Cerebellar nuclear complex (tissue), 1 donor: ENCODE measurements at places on chromosomes 1 and 21.
A peak's percentile ranks its signal among the peaks of the same experiment; 100 is the strongest.

DNA sequence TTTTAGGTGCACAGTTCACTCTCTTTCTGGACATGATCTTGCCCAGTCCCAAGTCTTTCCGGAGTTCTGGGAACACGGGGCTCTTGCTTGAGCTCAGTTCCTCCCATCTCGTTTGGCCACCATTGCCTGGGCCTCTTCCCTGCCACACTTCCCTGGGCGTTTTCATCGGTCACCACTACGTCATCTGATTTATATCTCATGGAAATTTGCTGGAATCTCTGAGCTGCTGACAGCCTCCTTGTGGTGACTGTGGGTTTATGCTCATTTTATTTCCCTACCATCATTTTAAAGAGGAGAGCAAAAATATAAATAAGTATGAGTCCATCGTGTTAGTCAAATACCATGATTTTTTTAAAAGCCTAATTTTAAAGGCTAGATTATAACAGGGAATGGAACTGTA is 449.1 kb upstream of the KAZN start:
- no peak for DNase-seq

GRCh38 chr1:81252471-81253151 is 548.1 kb upstream of the ADGRL2 start:
- no peak for DNase-seq

DNA sequence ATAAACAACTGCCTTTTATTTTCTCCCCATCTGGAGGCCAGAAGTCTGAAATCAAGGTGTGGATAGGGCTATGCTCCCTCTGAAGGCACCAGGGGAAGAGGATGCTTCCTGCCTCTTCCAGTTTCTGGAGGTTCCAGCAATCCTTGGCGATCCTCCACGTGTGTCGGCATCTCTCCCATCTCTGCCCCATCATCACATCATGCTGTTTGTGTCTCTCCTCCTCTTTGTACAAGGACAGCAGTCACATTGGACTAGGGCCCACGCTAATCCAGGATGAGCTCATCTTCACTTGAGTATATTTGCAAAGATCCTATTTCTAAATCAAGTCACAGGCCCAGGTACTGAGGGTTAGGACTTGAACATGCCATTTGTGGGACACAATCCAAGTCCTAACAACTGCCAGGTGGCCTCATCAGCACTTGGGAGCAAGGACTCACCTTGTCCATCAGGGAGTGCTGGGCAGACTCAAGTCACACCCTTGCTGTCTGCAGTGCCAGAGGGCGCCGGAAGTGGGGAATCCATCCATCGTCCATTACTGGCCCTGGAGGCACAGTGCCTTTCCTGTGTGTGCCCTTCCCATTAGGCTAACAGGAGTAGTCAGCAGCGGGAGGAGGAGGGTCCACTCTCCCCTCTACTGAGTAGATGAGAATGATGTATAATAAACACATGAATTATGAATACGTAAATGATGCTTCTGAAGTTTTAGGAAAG is 185.4 kb upstream of the AJAP1 start:
- no peak for DNase-seq

GRCh38 chr1:60564916-60565750 is 491.6 kb upstream of the C1orf87 start:
- DNase-seq, result no peak

DNA sequence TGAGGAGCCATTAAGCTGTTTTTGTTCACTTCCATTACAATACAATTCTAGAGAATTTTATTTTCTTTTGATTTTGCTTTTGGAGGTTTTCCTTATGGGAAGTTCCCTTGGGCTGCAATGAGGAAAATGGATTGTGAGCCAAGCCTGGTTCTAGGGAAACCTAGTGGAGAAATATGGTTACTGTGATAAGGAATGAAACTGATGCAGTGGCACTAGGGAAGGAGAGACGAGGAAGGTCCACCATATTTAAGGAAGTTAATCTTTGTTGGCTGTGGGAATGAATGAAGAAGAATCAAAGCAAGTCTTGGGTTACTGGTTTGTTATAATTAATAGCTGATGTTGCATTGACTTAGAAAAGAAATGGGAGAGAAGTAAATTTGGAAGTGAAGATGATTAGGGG is 28.4 kb downstream of the CHML start:
- DNase-seq, result no peak

DNA sequence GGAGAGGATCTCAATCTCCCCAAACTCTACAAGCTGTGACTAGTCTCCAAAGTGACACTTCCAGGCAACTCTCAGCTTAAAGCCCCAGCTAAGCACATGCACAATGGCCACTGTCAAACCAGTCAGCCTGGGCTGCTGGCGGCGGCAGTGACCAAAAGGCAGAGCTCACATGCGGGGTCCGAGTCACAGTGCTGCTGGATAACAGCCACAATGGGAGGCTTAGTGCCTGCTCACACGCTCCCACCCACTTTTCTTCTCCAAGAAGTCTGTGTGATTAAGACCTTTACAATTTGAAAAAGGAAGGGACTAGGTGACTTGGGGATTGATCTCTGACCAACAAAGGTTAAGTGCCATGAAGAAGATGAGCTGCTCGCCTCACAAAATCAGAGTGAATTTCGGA is 16.8 kb downstream of the RIPK4 start:
- no peak for DNase-seq

GRCh38 chr1:156012051-156012817 is 8.5 kb downstream of the SSR2 start:
- no peak for DNase-seq

- DNase-seq, result no peak
Observed at GRCh38 chr1:211148366-211148765, 14.4 kb upstream of the KCNH1 start.

- no peak for DNase-seq
Observed at GRCh38 chr1:167564612-167565270, 11.2 kb upstream of the CREG1 start.

DNA sequence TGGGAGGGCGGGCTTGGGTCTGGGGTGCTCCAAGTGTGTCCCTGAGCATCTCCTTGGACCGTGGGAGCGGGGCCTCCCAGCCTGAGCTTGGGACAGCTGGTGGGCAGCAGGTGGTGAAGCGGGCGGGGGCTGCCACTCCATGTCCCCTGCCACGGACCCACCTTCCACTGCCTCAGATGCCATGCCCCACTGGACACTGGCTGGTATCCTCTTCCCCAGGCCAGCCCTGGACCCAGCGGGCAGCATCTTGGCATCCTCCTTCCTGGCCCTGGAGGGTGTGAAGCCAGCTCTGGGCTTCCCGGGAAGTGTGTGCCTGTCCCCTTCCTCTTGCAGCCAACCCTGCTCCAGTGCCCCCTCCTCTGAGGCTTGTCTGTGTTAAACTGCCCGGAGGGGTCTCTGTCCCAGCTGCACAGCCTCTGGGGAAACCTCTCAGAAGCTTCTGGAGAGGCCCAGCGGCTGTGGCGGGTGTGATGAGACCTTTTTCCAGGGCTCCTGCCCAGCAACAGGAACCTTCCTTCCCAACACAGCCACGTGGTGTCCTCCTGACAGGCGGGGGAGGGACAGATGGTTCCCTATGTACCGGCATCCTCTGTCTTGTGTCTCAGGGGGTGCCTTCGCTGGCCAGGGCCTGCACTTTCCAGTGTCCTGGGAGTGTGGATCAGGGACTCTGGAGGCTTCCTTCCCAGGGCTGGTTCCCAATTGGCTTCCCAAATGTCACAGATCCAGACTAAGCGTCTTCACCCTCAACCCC is 81.6 kb upstream of the DISP3 start:
- DNase-seq, result peak; percentile 11

DNA sequence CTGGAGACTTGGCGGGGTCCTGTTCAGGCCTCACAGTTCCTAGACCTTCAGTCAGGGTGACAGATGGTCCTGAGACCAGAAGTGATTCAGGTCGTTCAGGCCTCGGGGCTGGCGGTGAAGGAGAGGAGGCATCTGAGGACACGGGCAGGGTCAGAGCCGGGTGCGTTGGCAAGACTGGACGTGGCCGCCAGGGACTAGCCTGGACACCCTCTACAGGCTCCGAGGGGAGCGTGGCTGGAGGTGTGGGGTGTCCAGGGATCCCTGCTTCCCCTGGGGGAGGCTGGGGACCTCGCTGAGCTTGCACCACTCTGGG is 64.0 kb upstream of the TARDBP start:
- no peak for DNase-seq

- no peak for DNase-seq
Observed at GRCh38 chr1:145846201-145846612, 777 bp downstream of the NUDT17 start.

- DNase-seq, result no peak
Observed at GRCh38 chr21:22649246-22649645, 1651.0 kb downstream of the NCAM2 start.

DNA sequence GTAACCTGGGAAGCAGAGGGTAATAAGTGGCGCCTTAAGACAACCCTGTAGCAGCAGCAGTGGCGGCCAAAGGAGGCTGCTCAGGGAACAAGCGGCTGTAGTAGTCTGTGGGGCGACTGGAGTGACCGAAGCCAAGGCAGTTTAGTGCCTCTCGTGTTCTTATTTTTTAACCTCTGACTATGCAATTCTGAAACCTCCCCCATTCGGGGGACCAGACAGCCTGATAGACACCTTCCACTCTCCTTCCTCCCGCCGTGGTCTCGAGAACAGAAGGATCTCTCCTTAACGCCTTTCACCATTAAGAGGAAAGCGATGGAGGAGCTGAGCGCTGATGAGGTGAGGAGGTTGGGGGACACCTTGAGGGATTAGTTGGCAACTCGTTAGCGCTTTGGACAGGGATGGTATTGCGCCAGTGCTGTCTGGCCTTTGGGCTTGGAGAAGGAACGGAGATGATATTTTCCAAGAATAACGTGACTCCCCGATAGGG is 644 bp downstream of the UBE4B start:
- DNase-seq, result no peak

GRCh38 chr1:22613951-22614350 is 22.5 kb upstream of the C1QA start:
- no peak for DNase-seq

DNA sequence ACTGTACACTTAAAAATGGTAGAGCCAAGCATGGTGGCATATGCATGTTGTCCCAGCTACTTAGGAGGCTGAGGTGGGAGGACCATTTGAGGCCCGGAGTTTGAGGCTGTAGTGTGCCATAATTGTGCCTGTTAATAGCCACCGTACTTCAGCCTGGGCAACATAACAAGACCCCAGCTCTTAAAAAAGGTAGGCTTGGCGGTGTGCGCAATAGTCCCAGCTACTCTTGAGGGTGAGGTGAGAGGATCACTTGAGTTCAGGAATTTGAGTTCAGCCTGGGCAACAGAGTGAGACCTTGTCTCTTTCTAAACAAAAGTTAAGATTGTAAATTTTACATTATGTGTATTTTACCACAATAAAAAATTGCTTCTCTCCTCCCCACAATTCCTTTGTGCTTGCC is 19.7 kb downstream of the FNBP1L start:
- no peak for DNase-seq

- DNase-seq, result no peak
Observed at GRCh38 chr1:87242445-87243185, 86.1 kb upstream of the LMO4 start.

GRCh38 chr21:41283211-41283818 is 33.3 kb upstream of the FAM3B start:
- DNase-seq, result no peak

- no peak for DNase-seq
Observed at GRCh38 chr1:240499012-240499411, 112.9 kb downstream of the GREM2 start.
